ENCODE measurements at places on chromosomes 2 and 18.

DNA sequence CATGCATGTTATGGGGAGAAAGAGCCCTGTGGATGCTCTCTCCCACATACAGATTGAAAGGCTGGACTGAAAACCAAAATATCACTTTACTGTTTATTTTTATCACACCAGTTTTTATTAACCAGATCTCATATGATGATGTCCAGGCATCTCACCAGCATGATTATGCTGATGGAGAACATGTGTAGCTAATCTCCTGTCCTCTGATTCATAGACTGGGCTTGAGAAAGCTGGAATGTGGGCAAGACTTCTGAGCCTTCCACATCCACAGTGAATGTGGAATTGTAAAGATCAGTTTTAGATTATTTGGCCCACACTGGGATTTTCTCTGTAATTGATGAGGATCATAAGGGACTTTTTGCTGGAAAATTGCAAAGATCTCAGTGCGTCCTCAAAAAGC lies 137.9 kb downstream of the ICOS start:
- H3K27me3 ChIP-seq, result no peaks in the 10 kb centered on the region
- no peaks in the 10 kb centered on the region for H3K4me1 ChIP-seq
- no peak for DNase-seq
- no peak overlapping the region for H3K27ac ChIP-seq
- no peaks in the 10 kb centered on the region for H3K36me3 ChIP-seq

GRCh38 chr2:140639628-140640027 lies 1491.2 kb downstream of the LRP1B start:
- H3K4me3 ChIP-seq, result no peak overlapping the region
- no peak overlapping the region for H3K27ac ChIP-seq
- H3K36me3 ChIP-seq, result no peaks in the 10 kb centered on the region
- no peak for DNase-seq

DNA sequence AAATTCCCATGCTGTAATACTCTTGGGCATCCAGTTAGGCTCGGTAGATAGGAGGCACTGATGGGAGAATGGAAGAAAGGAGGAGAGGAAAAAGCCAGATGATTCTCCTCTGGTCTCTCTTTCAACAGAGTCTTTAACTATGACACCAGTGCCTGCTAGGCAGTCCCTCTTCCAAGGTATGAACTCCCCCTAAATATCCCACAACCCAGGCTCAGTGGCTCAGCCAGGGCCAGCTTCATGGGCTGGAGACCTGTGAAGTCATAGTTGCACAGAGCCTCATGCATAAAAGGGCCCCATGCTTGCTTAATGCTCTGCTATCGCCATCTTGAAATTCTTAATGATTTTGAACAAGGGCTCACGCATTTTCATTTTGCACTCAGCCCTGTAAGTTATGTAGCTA lies 869.2 kb upstream of the GCFC2 start:
- no peaks in the 10 kb centered on the region for H3K36me3 ChIP-seq
- no peak overlapping the region for H3K27ac ChIP-seq
- no peak overlapping the region for H3K4me3 ChIP-seq
- DNase-seq, result no peak
- no peaks in the 10 kb centered on the region for H3K27me3 ChIP-seq

GRCh38 chr2:29614295-29614830 lies 307.0 kb downstream of the ALK start:
- H3K4me1 ChIP-seq, result no peaks in the 10 kb centered on the region
- no peaks in the 10 kb centered on the region for H3K36me3 ChIP-seq
- DNase-seq, result no peak
- no peak overlapping the region for H3K27ac ChIP-seq

- DNase-seq, result no peak
- H3K36me3 ChIP-seq, result 0 out of 2 replicates have a peak, but pooled peaks cover 1% of the 10 kb centered on the region
- H3K4me1 ChIP-seq, result peaks cover 72% of the 10 kb centered on the region
- H3K27ac ChIP-seq, result no peak overlapping the region
- H3K4me3 ChIP-seq, result no peak overlapping the region
Observed at GRCh38 chr2:61433606-61434005, 37.3 kb downstream of the USP34 start.

DNA sequence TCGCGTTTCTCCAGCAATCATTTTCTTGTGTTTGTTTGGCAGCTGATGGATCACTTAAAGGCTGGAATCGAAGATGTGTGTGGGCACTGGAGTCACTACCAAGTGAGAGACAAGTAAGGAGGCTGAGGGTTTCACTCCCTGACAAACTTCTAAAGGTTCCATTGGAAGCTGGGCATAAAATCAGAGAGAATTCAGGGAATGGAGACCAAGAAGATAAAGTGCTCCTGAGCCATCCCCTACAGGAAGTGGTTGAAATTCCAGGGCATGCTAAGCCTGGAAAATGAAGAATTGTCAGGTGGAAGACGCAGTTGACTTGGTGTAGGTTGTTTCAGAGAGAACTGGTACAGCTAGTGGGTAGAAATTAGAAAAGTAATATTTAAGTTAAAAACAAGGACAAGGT lies 39.1 kb downstream of the SLC9A4 start:
- 0 out of 3 replicates have a peak, but pooled peaks cover 6% of the 10 kb centered on the region for H3K27me3 ChIP-seq
- no peak for DNase-seq
- no peaks in the 10 kb centered on the region for H3K36me3 ChIP-seq

GRCh38 chr18:35484034-35484433 lies 13.7 kb downstream of the INO80C start:
- H3K27ac ChIP-seq, result no peak overlapping the region
- H3K4me1 ChIP-seq, result peaks cover 91% of the 10 kb centered on the region

DNA sequence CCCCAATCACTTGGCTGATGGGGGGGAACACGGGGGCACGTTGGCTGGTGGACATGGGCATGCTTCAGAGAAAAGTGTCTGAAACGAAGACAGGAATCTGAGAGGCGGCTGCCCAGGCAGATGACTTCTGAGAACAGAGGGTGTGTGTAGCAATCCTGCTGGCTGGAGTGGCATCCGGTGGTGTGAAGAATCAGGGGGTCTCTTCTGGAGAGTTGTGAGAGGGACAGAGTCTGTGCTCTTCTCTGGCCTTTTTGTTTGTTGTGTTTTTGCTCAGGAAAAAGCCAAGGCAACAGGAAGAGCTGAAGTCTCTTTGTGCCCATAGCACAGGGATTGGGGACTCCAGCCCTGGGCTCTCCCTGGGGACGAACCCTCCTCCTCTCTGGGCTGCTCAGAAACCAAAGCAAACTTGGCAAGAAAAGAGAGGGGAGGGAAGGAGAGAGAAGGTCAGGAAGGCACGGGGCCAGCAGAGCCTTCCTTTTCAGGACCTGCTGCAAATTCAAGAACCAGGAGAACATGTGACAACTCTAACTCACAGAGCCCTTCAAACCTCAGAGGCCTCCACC lies 97.0 kb upstream of the SMAD2 start:
- no peak for DNase-seq
- H3K27ac ChIP-seq, result no peak overlapping the region
- H3K36me3 ChIP-seq, result no peaks in the 10 kb centered on the region
- H3K27me3 ChIP-seq, result peaks cover 4% of the 10 kb centered on the region
